IPS-NIHi11 (cell line): ENCODE measurements at places on chromosomes 5 and 9.

DNA sequence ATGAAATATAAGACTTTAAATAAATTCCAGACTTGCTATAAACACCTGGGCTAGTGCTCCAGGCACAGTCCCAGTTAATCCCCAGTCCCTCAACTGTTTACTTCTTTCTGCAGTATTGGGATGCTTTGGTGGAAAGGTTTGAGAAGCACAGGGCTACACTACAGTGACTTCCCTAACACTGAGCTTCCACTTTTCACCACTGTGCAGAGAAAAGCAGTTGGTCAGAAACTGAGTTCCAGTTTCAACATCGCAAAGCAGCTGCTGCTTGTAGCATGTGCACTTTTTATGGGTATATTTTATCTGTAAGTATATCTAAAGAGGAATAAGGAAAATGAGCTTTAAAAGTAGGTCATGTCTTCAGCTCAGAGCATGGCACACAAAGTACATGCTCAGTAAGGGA lies 339.7 kb downstream of the NTRK2 start:
- no peak for DNase-seq

DNA sequence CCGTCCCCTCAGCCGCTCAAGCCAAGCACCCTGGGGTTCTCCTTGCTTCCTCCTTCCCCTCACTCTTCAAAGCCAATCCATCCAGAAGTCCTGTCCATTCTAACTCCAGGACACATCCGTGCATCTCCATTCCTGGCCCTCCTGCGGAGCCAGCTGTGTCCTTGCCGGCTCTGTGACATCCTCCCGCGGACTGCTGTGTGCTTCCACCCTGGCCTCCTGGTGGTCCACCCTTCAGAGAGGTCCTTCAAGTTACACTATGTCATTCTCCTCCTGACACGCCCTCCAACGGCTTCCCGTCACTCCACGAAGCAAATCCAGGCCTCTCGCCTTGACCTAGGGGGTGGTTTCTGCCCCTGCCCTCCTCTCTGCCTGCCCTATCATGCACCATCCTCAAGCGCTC lies 13.0 kb upstream of the SCGB3A1 start:
- DNase-seq, result no peak

DNA sequence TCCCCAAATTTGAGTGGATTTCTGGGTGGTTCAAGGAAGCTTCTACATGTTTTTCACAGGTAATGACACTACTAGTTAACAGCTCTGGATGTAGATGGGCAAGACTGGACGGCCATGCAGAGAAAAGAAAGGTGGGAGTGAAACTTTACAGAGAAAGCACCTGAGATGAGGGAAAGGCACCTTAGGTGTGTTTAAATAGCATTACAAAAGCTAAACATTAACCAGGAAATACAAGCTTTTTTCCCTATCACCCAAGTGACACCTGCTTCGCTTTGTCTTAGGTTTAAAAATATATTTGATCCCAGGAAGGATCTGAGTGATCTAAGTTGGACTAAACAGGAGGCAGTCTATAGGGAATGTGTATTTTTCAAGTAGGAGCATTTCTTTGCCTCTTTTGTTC lies 8.3 kb downstream of the C9orf152 start:
- no peak for DNase-seq

GRCh38 chr5:55601204-55601618 lies 66.4 kb upstream of the PLPP1 start:
- peak; percentile 33 for DNase-seq

DNA sequence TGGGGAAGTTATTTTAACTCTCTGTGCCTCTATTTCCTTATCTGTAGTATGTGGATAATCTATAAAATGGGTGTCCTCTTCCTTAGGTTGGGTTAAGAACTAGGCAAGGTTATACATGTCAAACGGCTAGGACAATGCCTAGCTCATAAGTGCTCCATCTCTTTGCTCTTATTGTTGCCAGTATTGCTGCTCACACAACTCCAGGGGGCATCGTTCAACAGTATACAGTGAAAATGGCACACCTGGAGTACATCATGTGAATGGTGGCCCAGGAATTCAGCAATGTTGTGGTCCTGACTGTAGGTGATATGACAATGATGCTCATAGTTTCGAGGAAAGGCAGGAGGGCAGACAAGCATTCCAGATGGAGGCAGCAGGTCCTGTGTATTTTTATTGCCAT lies 30.1 kb downstream of the SLIT3 start:
- DNase-seq, result no peak

- DNase-seq, result no peak
Measured at GRCh38 chr9:2107906-2108451, 92.8 kb downstream of the SMARCA2 start.

GRCh38 chr9:20984506-20984905 lies 46.9 kb downstream of the HACD4 start:
- no peak for DNase-seq

DNA sequence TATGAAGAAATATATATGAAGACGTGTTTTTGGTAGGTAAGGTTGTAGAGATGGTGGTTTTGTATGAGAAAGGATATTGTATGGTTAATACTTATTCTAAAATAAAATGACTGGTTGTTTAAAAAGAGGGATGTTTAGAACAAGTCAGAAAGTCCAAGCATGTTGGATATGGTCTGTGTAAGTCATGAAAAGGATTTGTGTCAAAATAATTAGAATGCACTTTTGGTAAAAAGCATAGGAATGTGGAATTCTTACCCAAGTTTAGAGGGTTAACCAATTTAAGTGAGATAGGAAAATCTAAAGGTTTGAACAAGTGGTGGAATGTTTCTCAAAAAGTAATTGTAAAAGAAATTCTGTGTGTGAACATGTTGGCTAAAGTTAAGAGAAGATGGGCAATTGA lies 1556.5 kb upstream of the C9orf72 start:
- no peak for DNase-seq

DNA sequence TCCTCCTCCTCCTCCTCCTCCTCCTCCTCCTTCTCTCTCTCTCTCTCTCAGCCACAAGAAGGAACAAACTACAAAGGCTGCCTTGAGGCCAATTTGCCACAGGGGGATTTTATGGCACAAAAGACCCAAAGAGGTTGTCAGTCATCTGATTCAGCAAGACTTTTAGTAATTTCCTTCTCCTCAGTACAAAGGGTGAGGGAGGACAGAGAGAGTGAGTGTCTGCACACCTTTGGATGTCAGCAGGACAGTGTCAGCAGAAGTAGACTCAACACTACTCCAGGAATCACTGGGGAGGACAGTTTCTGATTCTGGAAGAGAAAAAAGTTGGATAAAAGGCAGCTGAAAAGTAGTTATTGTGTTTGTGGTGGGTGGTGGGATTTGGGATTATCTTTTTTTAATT lies 13.6 kb downstream of the TIMD4 start:
- no peak for DNase-seq

- DNase-seq, result no peak
Measured at GRCh38 chr9:97907046-97907445, 15.3 kb downstream of the TRMO start.

DNA sequence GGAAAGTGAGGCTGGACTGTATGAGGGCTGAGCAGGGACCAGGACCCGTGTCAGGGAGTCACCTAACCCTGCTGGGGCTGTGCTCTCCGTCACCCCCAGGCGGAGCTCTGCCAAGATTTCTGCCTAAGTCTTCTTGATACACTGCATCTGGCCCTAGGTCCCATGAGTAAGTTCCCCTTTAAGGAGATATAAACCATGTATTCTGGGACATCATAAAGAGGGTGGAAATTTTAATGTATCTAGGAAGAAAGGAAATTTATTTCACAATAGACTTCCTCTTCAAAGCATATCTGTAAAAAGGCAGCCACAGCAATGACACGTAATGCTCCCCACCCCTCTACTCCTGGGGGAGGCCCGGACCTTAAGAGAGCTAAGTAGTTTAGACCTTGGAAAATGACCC lies 183.4 kb downstream of the FBXL7 start:
- peak; percentile 39 for DNase-seq

DNA sequence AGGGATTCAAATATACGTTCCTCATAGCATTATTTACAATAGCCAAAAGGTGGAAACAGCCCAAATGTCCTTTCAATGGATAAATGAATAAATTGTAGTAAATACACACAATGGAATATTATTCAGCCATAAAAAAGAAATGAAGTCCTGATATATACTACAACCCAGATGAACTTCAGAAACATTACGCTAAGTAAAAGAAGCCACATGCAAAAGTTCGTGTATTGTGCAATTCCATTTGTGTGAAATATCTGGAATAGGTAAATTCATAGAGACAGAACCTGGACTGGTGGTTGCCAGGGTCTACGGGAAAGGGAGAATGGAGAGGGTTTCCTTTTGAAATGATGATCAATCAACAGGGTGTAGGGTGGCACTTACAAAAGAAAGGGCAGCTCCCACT lies 12.5 kb upstream of the ARSI start:
- DNase-seq, result no peak

GRCh38 chr9:92042260-92042659 lies 73.0 kb downstream of the SPTLC1 start:
- DNase-seq, result no peak

DNA sequence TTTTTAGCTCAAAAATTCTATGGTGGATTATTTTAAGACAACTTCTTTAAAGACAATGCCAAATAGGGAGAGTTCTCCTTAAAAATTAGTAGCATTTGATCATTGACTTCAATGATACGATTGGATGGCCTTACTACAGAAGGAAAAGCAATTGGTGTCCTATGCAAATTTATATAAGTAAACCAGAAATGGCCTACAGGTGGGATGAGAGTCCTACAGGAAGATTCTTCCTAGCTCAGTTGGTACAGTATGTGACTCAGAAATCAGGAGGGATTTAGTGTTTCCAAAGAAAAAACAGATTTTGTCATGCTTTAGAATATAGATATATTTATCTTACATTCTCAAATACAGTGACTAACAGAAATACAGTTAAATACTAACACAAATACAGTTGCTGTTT lies 6.5 kb downstream of the ANKRA2 start:
- DNase-seq, result no peak

DNA sequence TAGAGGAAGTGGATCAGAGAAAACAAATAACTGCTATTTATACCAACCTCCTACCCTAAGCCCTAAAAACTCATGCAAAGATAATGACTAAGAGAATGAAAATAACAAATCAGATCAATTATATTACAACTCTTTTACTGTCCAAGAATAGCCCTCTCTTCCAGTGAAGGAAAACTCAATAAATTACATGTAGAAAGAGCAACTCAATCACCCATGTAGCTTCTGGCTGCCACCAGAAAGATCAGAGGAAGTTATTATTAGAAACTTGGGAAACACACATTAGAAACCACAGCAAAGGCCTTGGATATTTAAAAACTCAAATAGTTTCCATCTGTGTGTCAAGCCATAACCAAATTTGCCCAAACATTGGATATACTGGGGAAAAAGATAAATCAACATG lies 134.0 kb upstream of the TARS1 start:
- no peak for DNase-seq

- no peak for DNase-seq
Measured at GRCh38 chr5:58255386-58255785, 204.5 kb downstream of the PLK2 start.

DNA sequence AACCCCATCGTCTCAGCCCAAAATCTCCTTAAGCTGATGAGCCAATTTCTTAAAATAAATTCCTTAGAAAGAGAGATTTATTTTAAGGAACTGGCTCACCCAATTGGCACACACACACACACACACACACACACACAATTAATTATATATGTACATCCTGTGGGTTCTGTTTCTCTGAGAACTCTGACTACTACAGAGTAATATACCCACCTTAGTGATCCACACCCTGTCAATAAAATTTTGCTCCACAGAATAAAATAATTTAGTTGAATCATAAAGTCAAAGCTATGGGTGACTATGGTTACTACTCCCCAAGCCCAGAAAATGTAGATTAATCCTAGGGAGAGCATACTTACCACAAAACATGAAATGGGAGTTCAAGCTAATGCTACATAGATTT lies 131.0 kb downstream of the DMAC1 start:
- no peak for DNase-seq

GRCh38 chr5:58266402-58266801 lies 193.5 kb downstream of the PLK2 start:
- DNase-seq, result no peak

GRCh38 chr9:96056226-96056625 lies 180.7 kb downstream of the ERCC6L2 start:
- DNase-seq, result no peak

GRCh38 chr9:127221695-127222094 lies 42.9 kb upstream of the GARNL3 start:
- DNase-seq, result no peak

GRCh38 chr9:17760250-17760649 lies 181.4 kb downstream of the SH3GL2 start:
- DNase-seq, result no peak

DNA sequence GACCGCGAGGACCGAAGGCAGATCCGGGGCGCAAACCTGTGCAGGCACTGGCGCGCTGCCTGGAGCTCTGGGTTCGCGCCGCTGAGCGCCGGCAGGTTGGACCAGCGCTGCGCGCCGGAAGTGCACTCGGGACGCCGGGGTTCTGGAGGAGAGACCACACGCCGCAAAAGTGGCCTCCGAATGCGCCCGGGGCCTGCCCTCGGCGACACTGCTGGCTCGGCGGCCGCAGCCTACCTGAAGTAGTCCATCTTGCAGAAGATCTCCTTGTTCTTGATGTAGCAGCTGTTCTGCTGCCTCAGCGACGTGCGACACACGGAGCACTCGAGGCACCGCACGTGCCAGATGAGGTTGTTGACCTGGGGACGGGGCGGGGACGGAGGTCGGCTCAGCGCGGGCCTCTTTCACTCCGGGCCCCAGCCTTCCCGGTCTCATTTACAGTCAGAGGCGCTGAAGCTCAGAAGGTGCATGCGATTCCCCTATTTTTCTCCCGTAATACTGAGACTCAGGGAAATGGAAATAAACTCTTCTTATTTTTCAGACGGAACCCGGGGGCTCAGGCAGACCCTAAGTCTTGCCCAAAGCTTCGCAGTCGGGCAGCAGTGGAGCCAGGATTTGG lies 2.5 kb downstream of the LHX6 start:
- no peak for DNase-seq

DNA sequence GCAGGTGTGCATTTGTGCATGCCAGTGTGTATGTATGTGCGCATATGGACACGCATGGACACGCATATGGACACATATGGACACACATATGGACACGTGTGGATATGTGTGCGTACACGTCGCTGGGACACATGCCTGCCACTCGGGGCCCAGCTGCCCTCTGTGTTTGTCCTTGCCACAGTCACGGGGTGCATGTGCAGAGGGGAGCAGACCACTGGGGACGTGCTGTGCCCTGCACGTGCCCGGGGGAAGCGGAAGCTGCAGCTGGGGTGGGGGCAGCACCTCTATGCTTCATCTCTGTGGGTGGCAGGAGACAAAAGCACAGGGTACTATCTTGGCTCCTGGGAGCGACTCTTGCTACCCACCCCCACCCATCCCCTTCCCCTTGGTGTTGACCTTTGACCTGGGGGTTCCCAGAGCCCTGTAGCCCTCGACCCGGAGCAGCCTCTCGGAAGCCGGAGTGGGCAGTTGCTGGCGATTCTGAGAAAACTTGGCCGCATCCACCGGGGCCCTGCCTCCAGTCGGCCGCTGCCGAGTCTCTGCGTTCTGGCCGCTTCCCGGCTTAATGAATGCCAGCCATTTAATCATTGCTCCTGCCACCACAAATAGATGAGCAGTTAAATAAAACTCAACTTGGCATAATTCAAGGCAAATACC lies 2.4 kb upstream of the SLC6A18 start:
- DNase-seq, result no peak
